ENCODE measurements at places on chromosomes 11 and 22.
A peak's percentile ranks its signal among the peaks of the same experiment; 100 is the strongest.

GRCh38 chr11:121933694-121934093 lies 182.3 kb downstream of the BLID start:
- DNase-seq, result no peak

DNA sequence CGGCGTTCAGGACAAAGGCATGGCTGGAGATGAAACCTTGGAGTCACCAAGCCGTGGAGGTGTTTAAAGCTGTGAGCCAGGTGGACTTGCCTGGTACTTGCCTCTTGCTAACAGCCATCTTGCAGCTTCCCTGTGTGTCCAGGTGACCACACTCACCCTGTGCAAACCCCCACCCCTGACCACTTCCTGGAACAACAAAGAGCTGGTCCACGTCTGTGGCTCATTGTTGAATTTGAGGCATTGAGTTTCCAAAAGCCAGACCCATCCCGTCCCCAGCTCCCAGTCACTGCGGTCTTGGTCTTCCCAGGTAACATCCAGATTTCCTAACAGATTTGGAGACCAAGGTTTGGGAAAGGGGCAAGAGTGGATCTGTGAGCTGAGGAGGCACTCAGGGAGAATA lies 18.5 kb downstream of the DHCR7 start:
- DNase-seq, result no peak

- no peak for DNase-seq
These were observed 238.2 kb upstream of the ZBED5 start for GRCh38 chr11:11095831-11096723.

DNA sequence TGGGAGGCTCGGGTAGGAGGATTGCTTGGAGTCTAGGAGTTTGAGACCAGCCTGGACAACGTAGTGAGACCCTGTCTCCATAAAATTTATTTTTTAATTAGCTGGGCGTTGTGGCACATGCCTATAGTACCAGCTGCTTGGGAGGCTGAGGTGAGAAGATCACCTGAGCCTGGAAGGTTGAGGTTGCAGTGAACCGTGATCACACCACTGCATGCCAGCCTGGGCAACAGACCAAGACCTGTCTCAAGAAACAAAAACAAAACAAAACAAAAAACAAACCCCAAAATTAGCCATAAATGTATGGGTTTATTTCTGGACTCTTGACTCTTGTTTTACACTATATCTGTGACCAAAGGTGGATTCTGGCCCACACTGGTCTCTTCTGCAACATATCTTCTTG lies 41.6 kb downstream of the EIF3F start:
- DNase-seq, result no peak

GRCh38 chr11:115939104-115939730 lies 435.0 kb upstream of the CADM1 start:
- DNase-seq, result no peak

GRCh38 chr11:105705786-105706530 lies 96.1 kb downstream of the GRIA4 start:
- no peak for DNase-seq

DNA sequence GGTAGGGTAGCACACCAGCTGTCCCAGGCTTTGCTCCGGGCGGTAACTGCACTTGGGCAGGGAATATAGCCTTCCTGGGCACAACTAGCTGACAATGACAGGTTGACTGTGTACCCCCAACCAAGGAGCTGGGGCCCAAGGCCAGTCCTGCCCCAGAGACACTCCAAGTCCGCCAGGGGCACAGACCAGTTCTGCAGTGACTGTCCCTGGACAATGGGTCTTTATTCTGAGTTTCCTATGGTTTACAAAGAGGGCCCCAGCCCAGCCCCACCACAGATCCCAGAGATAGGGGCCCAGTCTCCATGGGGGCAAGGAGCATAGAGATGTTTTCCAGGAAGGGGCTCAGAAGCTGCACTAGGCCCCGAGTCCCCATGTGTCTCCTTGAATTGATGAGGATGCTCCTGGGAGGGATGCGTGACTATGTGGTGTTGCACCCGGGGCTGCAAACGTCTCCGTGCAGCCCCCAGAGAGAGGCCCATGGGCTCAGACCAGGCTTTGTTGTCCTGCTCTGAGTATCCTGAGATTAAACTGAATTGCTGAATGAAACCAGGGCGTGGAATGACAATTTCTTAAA lies 48.4 kb downstream of the CD6 start:
- DNase-seq, result no peak

DNA sequence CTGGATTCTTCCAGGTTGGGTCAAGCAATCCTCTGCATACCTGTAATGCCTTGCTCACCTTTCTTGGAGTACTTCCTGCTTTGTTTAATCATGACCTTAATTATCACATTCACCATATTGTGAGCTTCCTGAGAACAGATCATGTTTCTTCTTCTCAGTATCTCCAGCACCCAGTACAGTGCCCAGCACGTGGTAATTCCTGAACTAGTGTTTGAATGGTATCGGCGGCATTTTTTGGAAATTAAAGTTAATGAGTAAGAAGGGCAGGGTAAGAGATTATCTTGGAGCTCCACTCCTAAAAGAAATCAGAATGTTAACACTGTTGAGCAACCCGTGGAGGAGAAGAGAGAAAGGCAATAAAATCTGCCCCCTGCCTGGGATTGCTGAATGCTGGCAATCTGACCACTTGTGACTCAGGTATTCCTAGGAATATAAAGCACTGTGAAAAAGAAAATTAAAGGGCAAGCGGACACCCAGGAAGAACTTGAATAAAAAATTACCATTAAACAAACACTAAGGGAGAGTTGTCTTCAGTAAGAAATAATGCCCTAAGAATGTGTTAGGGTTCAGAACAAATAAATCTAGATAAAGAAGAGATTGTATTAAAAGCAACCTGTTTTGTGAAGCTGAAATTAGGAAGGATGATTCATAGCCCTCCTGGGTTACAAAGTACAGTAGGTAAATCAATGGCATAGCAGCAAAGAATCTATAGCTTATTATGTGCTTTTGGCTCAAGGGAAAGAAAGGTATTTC lies 92.9 kb downstream of the PDHX start:
- no peak for DNase-seq

GRCh38 chr11:11265994-11266606 lies 87.0 kb downstream of the CSNK2A3 start:
- DNase-seq, result no peak

DNA sequence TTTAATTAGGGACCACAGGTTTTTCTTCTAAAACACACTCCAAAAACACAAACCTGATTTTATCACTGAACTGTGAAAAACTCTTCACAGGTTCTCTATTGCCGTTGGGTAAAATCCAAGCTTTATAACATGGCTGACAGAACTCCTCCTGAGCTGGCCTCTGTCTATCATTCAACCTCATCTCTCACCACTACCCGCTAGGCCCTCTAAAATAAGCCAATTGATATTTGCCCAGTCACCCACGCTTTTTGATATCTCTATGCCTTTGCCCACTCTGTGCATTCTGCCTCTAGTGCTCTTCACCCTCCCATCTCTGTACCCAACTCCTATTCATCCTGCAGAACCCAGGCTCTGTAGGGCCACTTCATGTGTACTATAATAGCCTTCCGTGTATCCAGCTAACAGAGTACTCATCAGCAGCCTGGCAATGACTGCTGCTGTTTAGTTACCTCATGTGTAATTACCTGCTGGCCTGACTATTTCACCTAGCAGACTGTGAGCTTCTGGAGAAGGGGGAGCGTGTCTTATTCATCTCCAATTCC lies 1.1 kb upstream of the CNGA4 start:
- DNase-seq, result no peak

DNA sequence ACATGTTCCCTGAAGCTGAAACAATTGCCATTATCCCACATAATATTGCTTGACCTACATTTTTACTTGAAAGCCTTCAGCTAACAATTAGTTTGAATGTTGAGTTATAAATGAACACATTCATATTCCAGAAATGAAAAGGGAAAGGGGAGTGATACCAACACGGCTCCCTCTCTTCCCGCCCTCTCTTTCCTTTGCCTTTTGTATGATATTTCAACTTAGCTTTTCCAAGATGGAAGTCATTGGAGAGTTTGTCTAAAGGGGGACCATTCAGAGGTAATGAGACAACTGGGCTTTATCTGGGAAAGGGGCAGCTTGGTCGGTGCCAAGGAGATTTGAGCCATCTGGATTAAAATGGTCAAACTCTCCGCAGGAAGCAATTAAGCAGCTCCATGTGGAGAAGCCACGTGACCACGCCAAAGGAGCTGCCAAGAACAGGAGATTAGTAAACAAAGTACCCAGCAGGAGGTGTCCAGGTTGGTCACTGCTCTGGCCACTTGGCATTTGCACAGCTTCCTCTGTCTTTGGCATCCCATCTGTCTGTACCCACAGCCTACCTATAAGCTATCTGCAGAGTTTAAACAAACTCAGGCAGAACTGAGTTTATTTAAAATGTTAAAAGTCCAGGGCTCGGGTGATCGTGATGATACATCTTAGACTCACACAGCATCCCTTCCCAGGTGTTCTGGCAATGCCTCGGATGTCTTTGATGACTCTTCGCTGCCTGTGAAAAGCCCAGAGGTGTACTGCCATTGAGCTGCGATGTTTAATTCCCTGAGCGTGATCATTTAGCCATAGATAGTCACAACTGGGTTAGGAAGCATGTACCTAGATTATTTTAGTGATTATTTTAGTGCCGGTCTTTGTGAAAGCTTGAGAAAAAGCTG lies 735.9 kb downstream of the NTM start:
- no peak for DNase-seq

DNA sequence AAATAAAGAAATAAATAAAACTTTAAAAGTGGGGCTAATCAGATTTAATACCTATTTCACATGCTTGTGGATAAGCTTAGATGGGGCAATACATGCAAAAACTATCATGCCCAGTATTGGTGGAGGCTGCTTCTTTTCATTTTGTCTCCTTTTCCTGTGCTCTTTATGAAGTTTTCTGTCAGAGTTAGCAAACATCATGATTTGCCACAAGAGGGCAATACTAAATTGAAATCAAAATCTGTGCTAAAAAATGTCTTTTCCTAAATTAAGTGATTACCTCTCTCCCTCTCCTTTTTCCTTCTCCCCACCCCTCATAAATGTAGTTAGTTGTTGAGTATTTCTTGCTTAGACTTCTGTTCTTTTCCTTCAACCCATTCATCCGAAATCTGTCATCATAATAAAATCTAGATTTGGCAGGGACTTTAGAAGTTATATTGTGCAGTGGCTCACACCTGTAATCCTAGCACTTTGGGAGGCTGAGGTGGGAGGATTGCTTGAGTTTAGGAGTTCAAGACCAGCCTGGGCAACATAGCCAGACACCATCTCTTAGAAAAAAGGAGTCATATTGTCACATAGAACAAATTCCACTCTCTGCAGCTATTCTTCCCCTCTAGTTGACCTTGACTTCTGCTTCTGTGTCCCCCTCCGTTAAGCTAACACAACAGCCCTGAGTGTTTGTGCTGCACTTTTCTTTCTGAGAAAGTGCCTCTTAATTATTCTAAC lies 4.7 kb upstream of the ARHGAP42 start:
- DNase-seq, result no peak

DNA sequence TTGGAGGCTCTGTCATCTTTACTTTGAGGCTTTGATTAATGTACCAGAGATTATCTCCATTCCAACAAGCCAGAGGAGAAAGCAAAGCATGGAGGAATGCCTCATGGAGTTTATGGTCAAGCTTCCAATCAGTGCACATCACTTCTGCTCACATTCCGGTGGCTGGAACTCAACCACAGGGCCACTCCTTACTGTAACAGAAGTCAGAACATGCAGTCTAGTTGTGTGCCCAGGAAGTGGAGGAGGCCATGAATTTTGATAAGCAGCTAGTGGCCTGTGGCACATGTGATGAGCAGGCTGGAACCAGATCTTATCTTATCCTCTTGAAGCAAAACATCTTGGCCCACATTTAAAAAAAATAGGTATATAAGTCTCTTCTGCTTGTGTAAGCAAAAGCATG lies 258.9 kb upstream of the ARHGAP20 start:
- DNase-seq, result no peak

GRCh38 chr11:26229981-26230380 lies 101.9 kb upstream of the ANO3 start:
- DNase-seq, result no peak

GRCh38 chr11:115652094-115652493 lies 147.9 kb upstream of the CADM1 start:
- DNase-seq, result no peak

DNA sequence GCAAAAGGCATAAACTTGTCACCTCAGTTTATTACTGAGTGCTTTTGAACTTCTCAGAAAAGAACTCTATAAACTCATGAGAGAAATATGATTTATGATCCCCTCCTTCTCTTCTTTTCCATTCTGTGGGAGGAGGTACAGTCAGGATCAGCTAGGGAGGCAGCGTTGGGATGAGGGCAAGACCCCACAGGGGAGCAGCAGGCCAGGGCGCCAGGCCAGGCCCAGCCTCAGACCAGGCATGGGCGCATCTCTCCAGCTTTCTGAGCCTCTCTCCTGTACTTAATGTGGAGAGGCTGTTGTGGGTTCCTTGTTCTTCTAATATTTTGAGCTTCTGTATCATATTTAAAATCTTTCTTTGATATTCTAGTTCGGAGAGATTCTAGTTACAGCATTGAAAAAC lies 71.7 kb downstream of the C22orf31 start:
- DNase-seq, result no peak

- DNase-seq, result no peak
These were observed 117.7 kb upstream of the RCN1 start for GRCh38 chr11:31973172-31973571.

- DNase-seq, result no peak
These were observed 6.3 kb downstream of the RCOR2 start for GRCh38 chr11:63910675-63911074.

- peak; percentile 56 for DNase-seq
These were observed at the start of gene SPECC1L for GRCh38 chr22:24270556-24271385. Gene SPECC1L (plus strand): TSS chr22:24270831. CDS start chr22:24302232, 31,401 bp downstream.

DNA sequence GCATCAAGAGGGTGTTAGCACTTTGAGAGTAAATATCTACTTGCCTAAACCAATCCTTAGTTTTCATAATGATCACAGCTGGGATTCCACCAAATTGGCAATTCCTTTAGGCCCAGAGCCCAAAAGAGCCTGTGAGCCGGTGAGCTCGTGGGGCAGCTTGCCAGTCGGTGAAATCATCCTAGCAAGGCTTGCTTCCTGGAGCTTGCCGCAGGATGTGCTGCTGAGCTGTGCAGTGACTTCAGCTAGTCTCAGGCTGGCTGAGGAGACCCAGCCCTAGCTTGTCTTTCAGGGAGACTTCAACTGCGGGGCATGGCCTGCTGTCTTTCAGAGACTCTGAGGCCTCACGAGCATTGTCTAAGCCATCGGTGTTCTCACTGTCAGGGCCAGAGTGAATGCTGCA lies 73.6 kb upstream of the SUSD2 start:
- DNase-seq, result no peak

DNA sequence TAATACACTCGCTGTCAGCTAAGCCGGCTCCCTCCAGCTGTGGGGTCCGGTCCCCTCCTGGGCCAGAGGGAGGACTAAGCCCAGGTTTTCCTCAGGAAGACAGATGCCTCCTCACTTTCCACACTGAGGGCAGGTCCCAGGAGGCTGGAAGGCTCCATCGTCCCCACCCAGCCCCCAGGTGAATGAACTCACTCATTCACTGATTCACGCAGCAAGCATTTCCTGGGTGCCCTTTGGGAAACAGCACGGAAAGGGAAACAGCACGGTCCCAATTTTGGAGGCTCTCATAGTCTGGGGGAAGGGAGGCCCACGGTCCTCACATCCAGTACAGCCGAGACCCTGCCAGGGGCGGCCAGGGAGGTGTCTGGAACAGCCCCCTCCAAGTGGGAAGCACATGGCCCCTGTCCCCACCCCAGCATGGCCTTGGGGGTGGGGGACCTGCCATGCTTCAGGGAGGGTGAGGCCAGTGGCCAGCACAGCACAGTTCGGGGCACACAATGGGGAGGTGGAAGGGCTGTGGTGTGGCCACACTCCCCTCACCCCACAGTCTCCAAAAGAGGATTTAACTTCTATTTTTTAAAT lies 9.3 kb upstream of the TH start:
- DNase-seq, result no peak

GRCh38 chr22:19810381-19811201 lies 44.1 kb downstream of the GNB1L start:
- DNase-seq, result no peak

- DNase-seq, result no peak
These were observed 14.8 kb upstream of the MFNG start for GRCh38 chr22:37500745-37501609.

All from DMS 273 treated with DMSO at 0.1 percent for 48 hours (cell line).